ENCODE measurements at places on chromosomes 4 and X.

DNA sequence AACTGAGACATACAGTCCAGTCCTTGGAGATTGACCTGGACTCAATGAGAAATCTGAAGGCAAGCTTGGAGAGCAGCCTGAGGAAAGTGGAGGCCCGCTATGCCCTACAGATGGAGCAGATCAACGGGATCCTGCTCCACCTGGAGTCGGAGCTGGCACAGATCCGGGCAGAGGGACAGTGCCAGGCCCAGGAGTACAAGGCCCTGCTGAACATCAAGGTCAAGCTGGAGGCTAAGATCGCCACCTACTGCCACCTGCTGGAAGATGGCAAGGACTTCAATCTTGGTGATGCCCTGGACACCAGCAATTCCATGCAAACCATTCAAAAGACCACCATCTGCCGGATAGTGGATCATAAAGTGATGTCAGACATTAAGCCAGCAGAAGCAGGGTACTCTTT lies 20.4 kb upstream of the FRMPD3 start:
- no peak for DNase-seq

GRCh38 chr4:150009533-150009932 lies 68.7 kb upstream of the DCLK2 start:
- no peak for DNase-seq

DNA sequence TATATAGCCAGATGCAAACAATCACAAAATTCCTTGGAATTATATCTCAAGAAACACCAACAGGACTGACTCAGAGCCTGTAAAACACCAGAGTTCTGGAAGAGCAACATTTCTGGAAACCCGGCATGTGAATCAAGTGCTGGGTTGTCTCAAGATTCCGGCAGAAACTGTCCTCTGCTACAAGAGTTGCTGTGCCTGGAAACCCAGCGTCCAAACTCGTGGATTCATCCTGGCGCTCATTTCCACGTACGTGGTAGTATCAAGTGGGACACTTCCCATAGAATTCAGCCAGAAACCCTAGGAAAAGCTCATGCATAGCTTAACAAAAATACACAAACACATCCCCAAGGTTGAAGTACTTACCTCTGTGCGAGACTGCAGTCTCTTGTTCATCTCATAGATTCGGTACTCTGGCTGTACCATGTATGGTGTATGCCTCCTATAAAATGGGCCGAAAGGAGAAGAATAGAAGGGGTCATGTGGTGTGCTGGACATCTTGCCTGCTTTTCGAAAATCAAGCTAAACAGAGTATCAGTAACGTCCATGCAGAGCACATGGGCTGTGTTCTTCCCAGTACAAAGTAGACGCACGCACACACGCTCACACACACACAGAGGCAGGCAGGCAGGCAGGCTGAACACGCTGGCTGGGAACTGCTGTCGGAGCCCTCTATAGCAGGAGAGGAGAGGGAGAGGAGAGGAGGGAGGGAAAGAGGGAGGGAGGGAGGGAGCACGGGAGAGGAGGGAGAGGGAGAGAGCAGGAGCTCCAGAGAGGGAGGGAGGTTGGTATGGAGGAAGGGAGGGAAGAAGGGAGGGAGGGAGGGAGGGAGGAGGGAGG lies at the start of gene LDB2:
LDB2 (minus strand) TSS at position 655 of the 837 bp plus-strand sequence.
- DNase-seq: peak; percentile 73

DNA sequence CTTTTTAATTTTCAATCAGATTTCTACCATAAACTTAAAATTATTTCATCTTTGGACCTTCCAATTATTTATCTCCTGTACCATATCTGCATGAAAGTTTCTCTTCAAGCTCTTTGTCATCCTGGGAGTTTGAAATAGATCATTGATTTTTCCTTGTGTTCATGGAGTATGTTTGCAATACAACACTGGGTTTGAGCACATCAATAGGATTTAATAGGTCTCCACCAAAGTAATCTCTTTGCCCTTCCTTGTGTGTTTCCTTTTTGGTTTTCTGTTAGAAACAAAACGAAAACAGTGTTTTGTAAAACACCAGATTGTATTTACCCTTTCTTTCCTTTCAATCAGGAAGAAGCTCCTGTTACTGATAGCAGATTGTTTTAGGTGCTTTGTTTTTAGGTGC lies 11.9 kb downstream of the FMR1 start:
- DNase-seq: no peak

DNA sequence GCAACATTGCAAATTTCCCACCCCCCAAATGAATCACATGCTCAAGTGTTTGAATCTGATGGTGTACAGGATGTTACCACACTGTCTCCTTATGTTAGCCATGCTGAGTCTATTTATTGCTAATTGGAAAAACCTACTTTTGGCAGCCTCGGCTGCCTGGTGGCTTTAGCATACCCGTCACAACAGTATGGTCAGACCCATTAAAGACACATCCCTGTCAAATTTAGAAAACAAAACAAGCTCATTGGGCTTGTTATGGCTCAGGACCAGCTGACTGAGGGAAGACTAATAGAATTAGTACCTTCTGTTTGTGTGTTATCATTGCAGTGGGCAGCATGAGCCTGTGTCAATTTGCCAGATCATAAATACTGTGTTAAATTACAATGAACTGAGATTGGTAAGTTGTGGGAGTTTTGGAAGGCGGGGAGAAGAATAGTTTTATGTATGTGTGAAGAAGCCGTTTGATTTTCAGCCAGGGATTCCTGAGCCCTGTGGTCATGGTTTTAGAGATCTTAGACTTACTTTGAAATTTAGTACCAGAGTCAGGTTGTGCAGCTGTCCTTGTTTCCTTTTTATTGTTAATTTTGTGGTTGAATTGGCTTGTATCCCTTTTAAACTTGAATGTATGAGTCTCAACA lies 66.8 kb downstream of the POLA1 start:
- no peak for DNase-seq

- DNase-seq: no peak
These were observed 51.4 kb upstream of the GABRA2 start for GRCh38 chr4:46441136-46441859.

GRCh38 chrX:46662188-46662958 lies 88.8 kb downstream of the CHST7 start:
- no peak for DNase-seq

DNA sequence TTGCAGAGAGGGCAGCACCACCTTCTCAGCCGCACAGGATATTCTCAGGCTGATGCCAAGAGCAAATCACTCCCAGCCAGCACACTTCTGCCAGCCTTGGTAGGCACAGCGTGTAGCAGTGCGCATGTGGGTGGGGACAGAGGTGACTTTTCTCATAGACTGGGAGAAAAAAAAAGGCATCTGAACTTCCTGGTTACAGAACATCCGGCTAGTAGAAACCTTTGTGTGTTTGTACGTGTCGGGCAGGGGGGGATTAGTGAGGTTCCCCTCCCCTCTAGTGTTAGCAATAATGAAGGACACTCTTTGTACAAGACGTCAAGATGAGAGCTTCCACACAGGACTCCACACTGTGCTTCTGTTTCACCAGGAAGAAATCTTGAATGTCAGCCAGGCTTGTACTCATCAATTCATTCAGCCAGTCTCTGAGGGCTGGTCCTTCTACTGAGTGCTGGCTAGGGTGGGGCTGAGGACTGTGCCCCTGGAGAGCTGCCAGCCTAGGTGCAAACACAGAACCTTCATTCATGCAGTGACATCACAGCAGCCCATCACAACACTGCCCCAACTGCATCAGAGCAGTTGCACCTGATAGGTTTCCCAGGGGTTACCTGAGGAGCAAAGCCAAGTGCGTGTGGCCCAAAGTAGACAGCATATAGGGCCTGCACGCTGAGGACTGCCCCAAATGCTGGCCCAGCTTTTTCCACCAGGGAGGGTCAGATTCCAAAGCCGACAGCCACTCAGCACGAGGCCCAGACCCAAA lies 34.7 kb downstream of the SLC25A5 start:
- peak; percentile 25 for DNase-seq

DNA sequence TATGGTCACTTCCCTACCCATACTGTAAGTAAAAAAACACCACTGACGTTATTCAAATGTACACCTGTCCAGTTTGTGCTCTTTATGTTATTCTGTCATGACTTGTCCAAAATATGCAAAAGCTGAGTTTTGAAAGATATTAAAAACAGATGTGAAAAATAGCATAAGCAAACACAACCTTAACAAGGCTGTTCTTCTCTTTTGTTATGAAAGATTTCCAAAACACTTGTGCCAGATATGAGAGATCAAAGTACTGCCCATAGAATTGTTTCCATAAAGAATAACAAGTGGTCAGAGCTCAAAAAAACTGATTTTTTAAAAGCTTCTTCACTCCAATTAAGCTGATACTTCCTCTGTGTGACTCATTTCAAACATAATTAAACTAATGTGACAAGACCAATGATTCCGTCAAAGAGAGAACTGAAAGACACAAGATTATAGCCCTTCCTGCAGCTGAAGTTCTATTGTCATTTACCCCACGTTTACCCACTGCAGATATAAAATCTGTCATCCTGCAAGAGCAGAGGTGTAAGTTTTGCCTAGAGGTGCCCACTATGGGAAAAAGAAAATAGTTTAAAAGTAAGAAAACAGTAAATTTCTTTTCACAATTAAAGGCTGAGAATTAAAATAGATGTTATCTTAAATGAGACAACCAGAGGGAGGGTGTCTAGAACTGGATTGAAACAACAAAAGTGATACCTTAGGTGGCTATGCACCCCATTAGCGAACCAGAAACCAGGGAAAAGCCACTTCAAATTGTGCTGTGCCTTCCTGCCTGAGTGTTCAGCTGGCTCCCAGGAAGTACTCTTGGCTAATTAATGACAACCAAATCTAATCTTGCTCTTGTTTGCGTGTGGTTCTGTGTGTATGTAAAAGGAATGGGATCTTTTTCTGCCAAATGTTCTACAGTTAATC lies 30.1 kb downstream of the RASSF6 start:
- DNase-seq: no peak

DNA sequence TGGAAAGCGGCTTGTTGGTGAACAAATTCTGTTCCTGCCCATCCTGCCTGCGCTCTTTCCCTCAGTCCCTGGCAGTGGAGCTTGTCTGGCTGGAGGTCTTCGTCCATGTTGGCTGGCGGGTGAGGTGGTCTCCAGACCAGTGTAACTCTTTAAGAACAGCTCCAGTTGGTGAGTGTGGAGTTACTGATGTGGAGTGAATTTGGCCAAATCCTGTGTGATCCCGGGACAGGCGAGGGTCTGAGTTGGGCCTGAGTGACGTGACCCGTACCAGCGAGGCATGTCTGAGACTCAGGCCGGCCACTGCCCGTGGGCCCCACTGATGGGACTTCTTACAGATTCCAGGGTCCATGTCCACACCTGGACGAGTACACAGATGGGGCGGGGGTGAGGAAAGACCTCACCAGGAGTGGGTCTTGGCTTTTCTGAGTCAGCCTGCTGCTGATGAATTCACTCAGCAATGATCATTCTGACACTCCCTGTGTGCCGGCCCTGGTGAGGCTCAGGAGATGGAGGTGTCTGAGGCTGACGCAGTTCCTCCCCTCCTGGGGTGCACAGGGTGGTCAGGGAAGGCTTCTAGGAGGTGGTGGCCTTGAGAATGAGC lies 45.5 kb downstream of the PSAPL1 start:
- DNase-seq: no peak

- DNase-seq: no peak
These were observed 1.9 kb downstream of the PHOX2B start for GRCh38 chr4:41746440-41747229.

DNA sequence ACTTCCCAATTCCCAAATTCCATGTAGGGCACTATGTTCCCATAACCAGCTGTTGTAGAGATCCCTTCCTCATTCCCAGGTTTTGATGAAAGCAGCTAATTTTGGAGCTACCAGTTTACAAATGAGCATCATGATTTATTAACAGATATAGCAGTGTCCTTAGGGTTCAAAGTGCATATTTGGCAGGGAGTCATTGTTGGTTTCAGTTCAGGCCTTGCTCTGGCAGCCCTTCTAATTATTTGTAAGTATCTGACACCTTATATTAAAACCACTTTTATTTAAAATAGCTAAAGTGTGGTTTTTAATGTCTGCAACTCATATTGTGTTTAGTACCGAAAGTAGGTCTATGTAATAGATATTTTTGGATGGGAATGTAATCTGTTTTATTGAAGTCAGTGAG lies 518.5 kb downstream of the TLL1 start:
- DNase-seq: no peak

DNA sequence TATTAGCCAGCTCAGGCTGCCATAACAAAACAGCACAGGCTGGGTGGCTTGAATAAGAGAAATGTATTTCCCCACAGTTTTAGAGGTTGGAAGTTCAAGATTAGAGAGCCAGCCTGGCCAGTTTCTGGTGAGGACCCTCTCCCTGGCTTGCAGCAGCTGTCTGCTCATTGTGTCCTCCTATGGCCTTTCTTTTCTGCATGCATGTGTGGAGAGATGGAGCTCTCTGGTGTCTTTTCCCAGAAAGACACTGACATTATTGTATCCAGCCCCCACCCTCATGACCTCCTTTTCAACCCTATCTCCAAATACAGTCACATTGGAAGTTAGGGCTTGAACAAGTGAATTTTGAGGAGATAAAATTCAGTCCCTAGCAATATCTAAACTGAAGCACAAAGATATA lies 263.8 kb upstream of the PABPC4L start:
- DNase-seq: no peak

DNA sequence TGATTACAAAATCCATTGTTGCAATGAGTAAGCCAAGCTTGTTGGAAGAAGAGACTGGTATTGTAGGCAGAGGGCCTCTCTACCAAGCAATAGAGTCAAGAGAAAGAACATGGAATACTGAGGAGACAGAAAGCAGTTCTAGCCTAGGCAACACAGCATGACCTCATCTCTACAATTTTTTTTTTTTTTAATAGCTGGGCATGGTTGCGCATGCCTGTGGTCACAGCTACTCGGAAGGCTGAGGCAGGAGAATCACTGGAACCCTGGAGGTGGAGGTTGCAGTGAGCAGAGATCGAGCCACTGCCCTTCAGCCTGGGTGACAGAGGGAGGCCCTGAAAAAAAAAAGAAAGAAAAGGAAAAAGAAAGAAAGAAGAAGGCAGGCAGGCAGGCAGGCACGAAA lies 11.7 kb upstream of the ZBTB33 start:
- no peak for DNase-seq

- DNase-seq: peak; percentile 88
These were observed 828 bp downstream of the MCUB start for GRCh38 chr4:109560687-109561461.

GRCh38 chr4:94959307-94959706 lies 201.6 kb downstream of the BMPR1B start:
- no peak for DNase-seq

- DNase-seq: no peak
These were observed 86.3 kb upstream of the RAPGEF2 start for GRCh38 chr4:159016593-159017024.

GRCh38 chr4:22483551-22483981 lies 32.3 kb downstream of the ADGRA3 start:
- peak; percentile 46 for DNase-seq

All from stromal cell of bone marrow (primary cell).